ENCODE measurements at places on chromosomes 16 and 17. TPM values are rescaled to one million over a fixed set of nuclear protein-coding genes. Genes with fewer than 3 reads are reported as not detected.

HSF5 gene
- not detected for total RNA-seq

TMEM220 gene
- total RNA-seq: 0.05 TPM

ZDHHC1 gene
- total RNA-seq: 9.9 TPM

DNA sequence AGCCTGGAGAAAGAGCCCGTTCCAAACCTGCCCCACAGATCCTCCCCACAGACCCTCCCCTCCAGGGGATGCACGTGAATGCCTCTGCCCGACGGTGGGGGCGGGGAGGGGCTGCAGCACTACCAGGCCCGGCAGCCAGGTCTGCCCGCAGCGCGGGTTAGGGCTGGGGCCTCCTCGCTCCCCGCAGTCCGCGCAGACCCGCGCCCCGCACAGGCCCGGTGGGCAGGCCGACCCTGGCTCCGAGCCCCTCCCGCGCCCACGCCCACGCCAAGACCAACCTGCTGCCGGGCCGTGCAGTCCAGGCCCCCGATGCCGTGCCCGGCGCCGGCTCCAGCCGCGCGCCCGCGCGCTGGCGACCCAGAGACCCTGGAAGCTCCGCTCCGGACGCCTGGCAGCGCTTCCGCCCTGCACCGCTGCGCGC lies at the start of gene RPUSD1:
RPUSD1 (minus strand) TSS at position 404 of the 421 bp plus-strand sequence. CDS start 644 bp downstream, outside the sequence.
- DNase-seq: no peak

GRCh38 chr17:55149485-55149884 lies 115.3 kb upstream of the HLF start:
- no peak for DNase-seq

DGKE gene
- total RNA-seq: 9.8 TPM

DNA sequence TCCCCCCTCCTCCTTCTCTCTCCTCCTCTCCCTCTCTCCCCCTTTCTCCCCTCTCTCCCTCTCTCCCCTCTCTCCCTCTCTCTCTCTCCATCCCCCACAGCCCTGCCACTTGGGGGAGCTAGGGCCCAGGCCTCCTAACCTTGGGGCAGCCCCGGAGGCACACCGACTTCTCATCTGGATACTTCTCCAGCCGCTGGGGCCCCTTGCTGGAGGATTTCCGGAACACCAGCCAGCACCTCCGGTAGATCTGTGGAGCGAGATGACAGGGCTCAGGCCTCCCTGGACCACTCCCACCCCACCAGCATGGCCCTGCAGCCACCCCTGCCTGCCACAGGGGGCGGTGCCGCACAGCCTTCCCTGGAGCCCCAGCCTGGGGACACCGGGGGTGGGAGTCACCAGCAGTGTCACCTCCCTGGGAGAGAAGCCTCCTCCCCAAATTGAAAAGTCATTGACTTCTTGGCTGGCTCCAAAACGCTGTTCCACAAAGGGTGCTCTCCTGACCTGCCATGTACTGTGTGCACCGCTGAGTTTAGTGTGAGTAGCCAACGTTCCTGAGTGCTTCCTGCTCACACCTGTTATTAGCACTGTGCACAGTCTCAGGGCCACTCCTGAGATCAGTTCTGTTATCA lies 10.5 kb downstream of the DOK4 start:
- DNase-seq: peak; percentile 40

DNA sequence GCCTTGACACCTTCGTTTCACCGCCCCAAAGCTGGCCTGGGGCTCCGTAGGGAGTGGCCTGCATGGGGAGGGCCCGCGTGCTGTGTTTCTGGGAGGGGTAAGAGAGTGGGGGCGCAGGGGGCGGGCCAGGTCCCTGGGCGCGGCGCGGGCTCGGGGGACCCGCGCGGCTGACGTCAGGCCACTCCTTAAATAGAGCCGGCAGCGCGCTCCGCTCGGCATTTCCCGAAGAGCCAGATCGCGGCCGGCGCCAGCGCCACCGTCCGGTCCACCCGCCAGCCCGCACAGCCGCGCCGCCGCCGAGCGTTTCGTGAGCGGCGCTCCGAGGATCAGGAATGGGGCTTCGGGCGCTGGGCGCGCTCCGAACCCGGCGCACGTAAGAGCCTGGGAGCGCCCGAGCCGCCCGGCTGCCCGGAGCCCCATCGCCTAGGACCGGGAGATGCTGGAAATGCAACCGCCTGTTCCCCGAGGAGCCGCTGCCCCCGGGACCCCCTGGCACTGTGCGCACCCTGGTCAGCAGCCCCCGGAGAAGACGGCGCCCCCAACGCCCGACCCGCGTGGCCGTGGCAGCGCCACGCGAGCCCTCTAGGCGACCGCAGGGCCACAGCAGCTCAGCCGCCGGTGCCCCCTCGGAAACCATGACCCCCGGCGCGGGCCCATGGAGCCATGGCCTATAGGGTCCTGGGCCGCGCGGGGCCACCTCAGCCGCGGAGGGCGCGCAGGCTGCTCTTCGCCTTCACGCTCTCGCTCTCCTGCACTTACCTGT lies at the start of gene HS3ST2:
HS3ST2 (plus strand) TSS at position 215 of the 763 bp plus-strand sequence; CDS start at position 664, 449 bp downstream.
- DNase-seq: no peak

PLA2G10 gene
- not detected for total RNA-seq

PROCA1 gene
- 3.4 TPM for total RNA-seq

HASPIN gene
- total RNA-seq: 13.2 TPM

DNA sequence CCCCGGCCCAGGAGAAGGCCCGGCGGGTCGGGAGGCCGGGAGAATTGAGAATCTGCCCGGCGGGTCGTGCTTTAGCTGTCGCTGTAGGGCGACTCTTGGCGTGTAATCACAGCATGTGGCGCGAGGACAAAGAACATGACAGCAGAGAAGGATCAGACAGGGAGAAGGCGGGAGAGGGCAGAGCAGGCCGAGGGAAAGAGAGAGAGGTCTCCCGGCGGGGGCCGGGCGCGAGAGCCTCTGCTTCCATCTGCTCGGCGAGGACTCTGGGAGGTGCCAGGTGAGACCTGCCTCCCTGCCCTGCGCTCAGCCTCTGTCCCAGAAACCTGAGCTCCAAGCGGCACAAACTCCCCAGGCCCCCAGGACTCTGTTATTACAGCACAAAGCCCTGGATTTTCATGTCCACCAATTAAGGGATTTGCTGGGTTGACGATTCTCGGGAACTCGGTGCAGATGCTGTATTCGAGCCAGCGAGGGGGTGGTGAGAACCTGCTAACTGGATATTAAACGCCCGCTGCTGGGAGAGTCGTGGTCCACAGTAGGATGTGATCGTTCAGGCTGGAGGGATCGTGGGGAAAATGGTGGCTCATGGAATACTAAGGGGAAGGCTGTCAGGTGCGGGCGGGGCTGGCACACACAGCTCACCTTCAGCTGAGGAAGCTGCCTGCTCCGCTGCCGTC lies 172.0 kb upstream of the CIBAR2 start:
- no peak for DNase-seq

TOX3 gene
- not detected for total RNA-seq

KCNJ12 gene
- 4.3 TPM for total RNA-seq

TTYH2 gene
- total RNA-seq: 2.1 TPM
